ENCODE measurements at places on chromosomes 2 and 18. TPM values are rescaled to one million over a fixed set of nuclear protein-coding genes. Genes with fewer than 3 reads are reported as not detected.
A peak's percentile ranks its signal among the peaks of the same experiment; 100 is the strongest.

- no peak for DNase-seq
- H3K27ac ChIP-seq, result no peak overlapping the region
- no peak overlapping the region for H3K4me3 ChIP-seq
- H3K4me1 ChIP-seq, result no peaks in the 10 kb centered on the region
- H3K27me3 ChIP-seq, result no peaks in the 10 kb centered on the region
Observed at GRCh38 chr18:73780218-73780617, 367.4 kb downstream of the FBXO15 start.

DNA sequence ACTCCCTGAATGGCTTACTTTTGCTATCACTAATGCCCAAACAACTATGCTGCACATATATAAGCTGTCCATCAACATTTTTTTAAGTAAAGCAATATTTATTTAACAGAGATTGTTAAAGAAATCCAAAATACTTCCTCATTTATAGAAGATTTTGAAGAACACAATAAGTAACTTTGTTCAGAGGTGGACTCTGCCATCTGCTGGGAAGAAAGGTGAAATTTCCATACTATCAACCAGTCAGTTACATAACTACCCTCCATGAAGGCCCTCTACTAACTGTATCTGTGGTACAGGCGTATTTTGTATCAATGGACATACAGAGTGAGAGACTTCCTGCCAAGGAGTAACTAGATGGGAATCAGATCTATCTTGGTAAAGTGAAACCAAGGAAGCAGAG lies 106.0 kb downstream of the DTNB start:
- H3K27ac ChIP-seq, result no peak overlapping the region
- no peak overlapping the region for H3K4me3 ChIP-seq
- H3K36me3 ChIP-seq, result no peaks in the 10 kb centered on the region
- no peaks in the 10 kb centered on the region for H3K27me3 ChIP-seq
- no peak for DNase-seq

- no peak for DNase-seq
- no peaks in the 10 kb centered on the region for H3K4me1 ChIP-seq
- no peaks in the 10 kb centered on the region for H3K27me3 ChIP-seq
- H3K27ac ChIP-seq, result no peak overlapping the region
- no peaks in the 10 kb centered on the region for H3K36me3 ChIP-seq
Observed at GRCh38 chr18:27175245-27175644, 9.9 kb downstream of the CHST9 start.

DNA sequence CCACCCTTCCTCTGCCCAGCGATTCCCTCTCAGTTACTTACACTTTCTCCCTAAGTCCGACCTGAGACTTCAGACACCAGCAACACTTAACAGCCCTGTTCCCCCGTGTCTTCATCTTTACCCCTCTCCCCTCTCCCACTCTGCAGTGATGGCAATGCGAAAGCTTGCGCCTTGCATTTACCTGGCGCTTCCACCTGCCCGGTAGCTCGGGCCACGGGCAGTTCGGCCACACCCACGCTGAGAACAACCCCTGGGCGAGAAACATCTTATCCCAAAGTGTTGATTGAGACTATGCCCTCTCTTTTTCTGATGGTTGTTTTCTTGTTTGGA lies 558 bp downstream of the DNAJC10 start:
- peak overlapping the region; percentile 77 for H3K27ac ChIP-seq
- H3K36me3 ChIP-seq, result no peaks in the 10 kb centered on the region
- DNase-seq, result no peak
- peaks cover 16% of the 10 kb centered on the region for H3K4me1 ChIP-seq
- H3K27me3 ChIP-seq, result no peaks in the 10 kb centered on the region

DNA sequence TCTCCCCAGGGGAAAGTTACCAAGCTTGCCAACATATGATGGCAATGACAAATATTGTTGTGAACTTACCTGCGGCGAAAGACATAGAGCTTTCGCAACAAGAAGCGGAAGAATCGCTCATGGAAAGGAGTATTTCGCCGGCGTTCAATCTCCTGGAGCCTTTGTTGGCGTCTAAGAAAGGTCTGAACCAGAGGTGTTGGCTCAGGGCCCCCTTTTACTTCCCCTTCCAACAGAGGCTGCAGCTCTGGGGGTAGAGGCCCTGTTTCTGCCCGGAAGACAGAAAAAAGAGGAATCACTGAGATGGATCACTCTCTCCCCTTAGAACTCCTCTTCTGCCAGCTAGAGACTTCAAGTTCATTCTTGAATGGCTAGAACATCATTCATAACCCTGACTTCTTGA lies 10.8 kb downstream of the GGCX start:
- no peak for DNase-seq
- no peak overlapping the region for H3K27ac ChIP-seq

DNA sequence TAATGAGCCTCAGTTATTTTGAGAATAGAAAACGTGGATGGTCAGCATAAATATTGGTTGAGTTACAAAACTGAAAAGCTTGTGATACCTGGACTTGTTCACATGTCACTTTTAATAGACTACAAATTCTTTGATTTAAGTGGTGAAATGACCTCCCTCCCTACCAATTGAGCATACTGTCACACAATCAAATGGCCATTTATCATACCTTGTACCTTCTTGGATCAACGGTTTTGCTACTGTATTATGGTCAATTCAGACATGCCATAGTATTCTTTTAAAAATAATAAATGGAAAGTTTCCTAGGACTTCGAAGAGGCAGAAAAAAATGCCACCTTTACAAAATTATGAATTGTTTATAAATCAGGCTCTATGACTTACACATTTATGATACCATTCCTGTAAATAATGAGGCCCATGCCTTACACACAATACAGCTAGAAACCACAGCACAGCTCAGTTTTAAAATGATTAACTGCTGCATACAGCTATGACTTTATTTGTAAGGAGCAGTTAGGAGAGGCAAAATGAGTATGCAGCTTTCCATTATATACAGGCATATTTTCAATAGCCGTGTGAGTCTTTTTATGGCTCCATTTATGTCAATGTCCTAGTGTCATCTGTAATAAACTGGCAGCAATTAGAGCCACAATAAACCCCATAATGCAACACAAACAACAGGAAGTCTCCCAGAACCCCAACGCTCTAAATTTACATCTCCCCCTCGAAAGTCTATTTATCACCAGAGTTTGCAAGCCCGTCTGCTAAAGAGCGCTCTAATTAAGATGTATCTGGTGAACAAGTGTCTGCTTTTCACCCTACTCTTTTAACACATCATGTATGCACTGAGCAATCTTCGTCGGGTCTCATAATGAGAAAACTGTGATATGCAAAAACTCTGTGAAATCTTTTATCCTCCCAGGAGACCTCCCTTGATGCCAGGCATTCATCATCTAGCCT lies 176.1 kb downstream of the ZNF521 start:
- no peak for DNase-seq
- no peaks in the 10 kb centered on the region for H3K27me3 ChIP-seq
- no peaks in the 10 kb centered on the region for H3K4me1 ChIP-seq
- H3K27ac ChIP-seq, result no peak overlapping the region

GRCh38 chr18:33560686-33561370 lies 17.2 kb upstream of the ASXL3 start:
- no peak overlapping the region for H3K4me3 ChIP-seq
- no peak overlapping the region for H3K27ac ChIP-seq
- no peaks in the 10 kb centered on the region for H3K36me3 ChIP-seq
- H3K4me1 ChIP-seq, result no peaks in the 10 kb centered on the region
- no peak for DNase-seq

GRCh38 chr2:215611609-215612386 lies 175.9 kb upstream of the FN1 start:
- no peaks in the 10 kb centered on the region for H3K36me3 ChIP-seq
- no peaks in the 10 kb centered on the region for H3K27me3 ChIP-seq
- H3K27ac ChIP-seq, result no peak overlapping the region

DNA sequence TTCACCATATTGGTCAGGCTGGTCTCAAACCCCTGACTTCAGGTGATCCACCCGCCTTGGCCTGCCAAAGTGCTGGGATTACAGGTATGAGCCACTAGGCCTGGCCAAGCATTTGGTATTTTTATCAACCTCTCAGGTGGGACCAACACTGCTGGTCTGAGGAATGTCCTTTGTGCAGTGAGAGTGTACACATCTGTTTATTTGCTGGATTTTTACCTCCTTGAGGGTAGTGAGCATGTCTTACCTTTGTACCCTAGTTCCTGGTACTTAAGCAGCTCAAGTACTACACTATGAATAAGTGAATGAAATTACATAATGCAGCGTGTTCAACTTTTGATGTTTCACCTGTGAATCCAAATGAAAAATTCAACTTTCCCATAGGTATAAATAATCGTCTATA lies 29.8 kb downstream of the SOS1 start:
- no peak for DNase-seq
- no peak overlapping the region for H3K4me3 ChIP-seq
- no peak overlapping the region for H3K27ac ChIP-seq
- no peaks in the 10 kb centered on the region for H3K36me3 ChIP-seq
- peaks cover 13% of the 10 kb centered on the region for H3K4me1 ChIP-seq

GRCh38 chr2:170885130-170885791 lies 43.8 kb upstream of the GORASP2 start:
- no peaks in the 10 kb centered on the region for H3K36me3 ChIP-seq
- H3K27me3 ChIP-seq, result no peaks in the 10 kb centered on the region
- H3K27ac ChIP-seq, result no peak overlapping the region
- DNase-seq, result no peak

GRCh38 chr2:233402346-233402745 lies 48.1 kb downstream of the DGKD start:
- no peak for DNase-seq
- no peaks in the 10 kb centered on the region for H3K27me3 ChIP-seq
- H3K4me3 ChIP-seq, result no peak overlapping the region

- no peaks in the 10 kb centered on the region for H3K27me3 ChIP-seq
- H3K4me1 ChIP-seq, result no peaks in the 10 kb centered on the region
- no peak overlapping the region for H3K4me3 ChIP-seq
- no peak overlapping the region for H3K27ac ChIP-seq
- no peak for DNase-seq
- H3K36me3 ChIP-seq, result no peaks in the 10 kb centered on the region
Observed at GRCh38 chr2:216404010-216404618, 8.2 kb upstream of the SMARCAL1 start.

GRCh38 chr18:35469725-35470124 lies 28.0 kb downstream of the INO80C start:
- H3K27ac ChIP-seq, result no peak overlapping the region

DNA sequence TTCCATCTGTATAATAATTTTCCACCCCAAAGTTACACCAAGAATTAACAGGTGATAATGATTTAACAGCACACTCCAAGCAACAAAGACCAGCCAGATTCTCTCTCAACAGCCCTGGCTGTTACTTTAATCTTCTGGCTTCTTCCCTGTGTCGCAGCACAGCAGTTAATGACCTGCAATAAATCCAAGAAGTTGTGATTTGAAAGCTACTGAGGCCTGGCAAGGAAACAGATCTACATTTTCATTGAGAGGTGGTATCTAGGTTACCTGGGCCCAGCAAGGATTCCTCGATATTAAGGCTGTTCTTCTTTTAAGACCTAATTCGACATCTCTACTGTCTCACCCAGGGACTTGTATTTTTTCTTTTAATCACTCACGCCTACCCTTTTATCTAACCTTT lies 433.8 kb downstream of the NBAS start:
- no peak overlapping the region for H3K27ac ChIP-seq
- no peaks in the 10 kb centered on the region for H3K4me1 ChIP-seq
- no peaks in the 10 kb centered on the region for H3K36me3 ChIP-seq
- no peaks in the 10 kb centered on the region for H3K27me3 ChIP-seq
- no peak for DNase-seq
- H3K4me3 ChIP-seq, result no peak overlapping the region

GRCh38 chr2:86087936-86088850 lies 17.5 kb downstream of the POLR1A start:
- no peaks in the 10 kb centered on the region for H3K4me1 ChIP-seq
- no peaks in the 10 kb centered on the region for H3K27me3 ChIP-seq
- DNase-seq, result no peak
- peaks cover 43% of the 10 kb centered on the region for H3K36me3 ChIP-seq

- peaks cover 17% of the 10 kb centered on the region for H3K4me1 ChIP-seq
- H3K27ac ChIP-seq, result no peak overlapping the region
- no peaks in the 10 kb centered on the region for H3K27me3 ChIP-seq
- no peaks in the 10 kb centered on the region for H3K36me3 ChIP-seq
- H3K4me3 ChIP-seq, result no peak overlapping the region
Observed at GRCh38 chr2:160417745-160418397, 75.7 kb downstream of the RBMS1 start.

DNA sequence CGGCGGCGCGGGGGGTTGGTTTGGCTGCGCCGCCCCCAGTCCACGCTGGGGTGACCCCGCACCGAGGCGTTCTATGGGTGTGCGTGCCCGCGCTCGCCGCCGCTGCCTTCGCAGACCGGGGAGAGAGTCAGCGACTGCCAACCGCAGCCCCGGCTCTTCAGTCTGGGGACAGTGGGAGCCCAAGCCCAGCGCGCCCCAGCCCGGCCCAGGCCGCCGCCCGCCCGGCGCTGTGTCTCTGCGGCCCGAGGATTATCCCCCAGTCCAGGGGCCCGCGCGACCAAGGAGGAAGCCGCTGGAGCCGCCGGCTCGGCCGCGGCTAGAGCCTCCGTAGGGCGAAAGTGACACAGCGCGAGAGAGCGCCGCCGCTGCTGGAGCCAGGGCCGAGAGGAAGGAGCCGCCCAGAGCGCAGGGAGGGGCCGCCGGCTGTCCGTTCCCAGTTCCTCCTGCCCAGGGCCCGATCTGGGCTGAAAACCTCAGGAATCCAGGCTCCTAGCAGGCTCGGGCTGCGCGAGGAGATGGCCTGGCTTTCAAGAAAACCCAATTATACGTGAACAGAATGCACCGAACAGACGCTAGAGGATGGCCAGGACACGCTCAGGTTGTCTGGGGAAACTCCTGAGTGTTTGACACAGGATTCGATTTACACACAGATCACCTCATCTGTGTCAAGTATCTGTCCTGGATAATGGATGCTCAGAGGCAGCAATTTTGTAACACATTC lies 2.4 kb downstream of the CTIF start:
- no peak for DNase-seq
- no peaks in the 10 kb centered on the region for H3K27me3 ChIP-seq
- H3K4me1 ChIP-seq, result peaks cover 27% of the 10 kb centered on the region
- peak overlapping the region; percentile 96 for H3K4me3 ChIP-seq
- peak overlapping the region; percentile 93 for H3K27ac ChIP-seq

- H3K4me1 ChIP-seq, result peaks cover 19% of the 10 kb centered on the region
- peak overlapping the region; percentile 99 for H3K4me3 ChIP-seq
- no peak for DNase-seq
Observed at GRCh38 chr18:26089293-26090129, 902 bp downstream of the SS18 start.

- H3K27me3 ChIP-seq, result no peaks in the 10 kb centered on the region
- DNase-seq, result no peak
- H3K27ac ChIP-seq, result no peak overlapping the region
- no peak overlapping the region for H3K4me3 ChIP-seq
- H3K36me3 ChIP-seq, result no peaks in the 10 kb centered on the region
Observed at GRCh38 chr18:24326211-24326610, 71.4 kb downstream of the OSBPL1A start.

Gene SLC11A1
- 122 TPM for total RNA-seq

Gene HOXD13
- not detected for total RNA-seq

Gene CCDC102B
- 10.6 TPM for total RNA-seq

Gene RGPD3
- 1.1 TPM for total RNA-seq

Gene RAD51AP2
- not detected for total RNA-seq

Gene NYAP2
- total RNA-seq, result not detected

Gene PFN4
- total RNA-seq, result not detected
